ENCODE measurements at places on chromosomes 6 and 20.

DNA sequence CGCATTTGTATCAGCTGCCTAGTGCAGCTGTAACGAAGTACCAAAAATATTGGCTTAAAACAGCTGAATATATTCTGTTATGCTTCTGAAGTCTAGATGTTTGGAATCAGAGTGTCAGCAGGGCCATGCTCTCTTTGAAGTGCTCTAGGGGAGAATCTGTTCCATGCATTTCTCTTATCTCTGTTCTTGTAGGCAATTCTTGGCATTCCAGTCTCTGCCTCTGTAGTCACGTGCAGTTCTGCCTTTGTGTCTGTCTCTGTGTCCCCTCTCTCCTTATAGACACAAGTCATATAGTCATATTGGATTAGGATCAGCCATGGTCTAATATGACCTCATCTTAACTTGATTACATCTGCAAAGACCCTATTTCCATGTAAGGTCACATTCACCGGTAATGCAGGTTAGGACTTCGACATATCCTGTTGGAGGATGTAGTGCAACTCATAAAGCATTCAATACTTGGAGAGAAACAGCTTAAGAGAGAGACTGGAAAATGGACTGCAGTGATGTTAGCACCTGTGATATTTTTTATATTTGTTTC is 18.6 kb downstream of the FAM83B start:
- DNase-seq: no peak

GRCh38 chr6:28743271-28743789 is 180.5 kb downstream of the TRIM27 start:
- no peak for DNase-seq

DNA sequence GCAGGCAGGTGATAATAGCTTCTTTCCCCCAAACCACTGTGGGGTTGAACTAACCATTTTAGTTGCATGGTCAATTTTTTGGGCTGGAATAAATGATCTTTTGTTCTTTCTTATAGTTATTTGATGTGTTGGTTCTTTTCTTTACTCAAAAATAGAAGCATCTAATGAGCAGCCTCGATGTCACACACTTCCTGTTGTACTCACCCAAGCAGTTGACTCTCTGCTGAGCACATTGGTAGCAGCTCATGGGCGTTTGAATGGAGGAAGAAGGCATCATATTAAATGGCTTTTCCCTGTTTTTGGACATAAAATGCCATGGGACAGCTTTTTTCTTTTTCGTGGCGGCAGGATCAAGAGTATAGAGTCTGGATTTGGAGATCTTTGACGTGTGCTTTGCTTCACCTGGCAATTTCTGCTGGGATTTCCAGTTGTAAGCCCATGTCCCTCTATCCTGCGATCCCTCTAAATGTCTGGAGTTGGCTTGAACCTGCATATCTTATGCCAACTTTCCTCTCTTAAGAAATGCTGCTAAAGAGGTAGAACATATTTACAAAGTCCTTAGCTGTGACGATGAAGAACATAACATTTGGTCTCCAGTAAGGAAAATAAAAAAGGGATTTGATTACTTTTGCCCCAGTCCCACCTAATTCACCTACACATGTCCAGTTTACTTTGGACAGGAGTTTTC is 268.3 kb downstream of the PRL start:
- DNase-seq: no peak

- DNase-seq: no peak
These were observed 737 bp upstream of the PTPRT start for GRCh38 chr20:43190332-43190953.

DNA sequence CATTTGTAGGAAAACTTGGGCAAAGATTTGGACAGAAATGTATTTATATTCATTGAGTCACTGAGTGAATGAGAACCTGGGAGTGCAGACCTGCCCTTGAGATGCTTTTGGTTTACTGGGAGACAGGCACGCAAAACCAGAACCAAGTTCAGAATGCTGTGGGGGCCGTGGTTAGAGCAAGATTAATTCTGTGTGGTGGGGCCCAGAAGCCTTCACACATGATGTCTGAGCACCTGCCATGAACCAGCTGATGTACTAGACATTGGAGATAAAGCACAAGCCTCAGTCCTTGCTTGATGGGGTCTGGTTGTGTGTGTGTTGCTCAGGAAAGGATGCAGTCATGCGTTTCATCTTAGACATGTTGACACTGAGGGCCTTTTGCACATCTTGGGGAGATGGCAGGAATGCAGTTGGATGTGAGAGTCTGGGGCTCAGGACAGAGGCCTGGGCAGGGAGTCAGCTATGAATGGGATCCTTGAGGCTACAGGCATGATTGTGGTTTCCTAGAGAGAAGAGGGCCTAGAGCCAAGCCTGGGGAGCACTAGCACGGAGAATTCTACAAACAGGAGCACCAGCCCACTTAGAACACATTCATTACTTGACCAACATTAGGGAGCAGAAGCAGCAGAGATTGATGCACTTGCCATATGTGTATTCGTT is 114.3 kb upstream of the TMEM181 start:
- DNase-seq: no peak

DNA sequence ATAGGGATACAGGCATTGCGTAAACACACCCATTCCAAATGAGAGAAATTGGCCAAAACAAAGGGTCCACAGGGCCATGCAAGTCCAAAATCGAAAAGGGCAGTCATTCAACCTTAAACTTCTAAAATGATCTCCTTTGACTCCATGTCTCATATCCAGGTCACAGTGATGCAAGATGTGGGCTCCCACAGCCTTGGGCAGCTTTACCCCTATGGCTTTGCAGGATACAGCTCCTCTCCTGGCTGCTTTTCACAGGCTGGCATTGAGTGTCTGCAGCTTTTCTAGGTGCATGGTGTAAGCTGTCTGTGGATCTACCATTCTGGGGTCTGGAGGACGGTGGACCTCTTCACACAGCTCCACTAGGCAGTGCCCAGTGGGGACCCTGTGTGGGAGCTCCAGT is 744.5 kb downstream of the QKI start:
- DNase-seq: no peak

- no peak for DNase-seq
These were observed 10.6 kb downstream of the REM1 start for GRCh38 chr20:31485450-31486339.

DNA sequence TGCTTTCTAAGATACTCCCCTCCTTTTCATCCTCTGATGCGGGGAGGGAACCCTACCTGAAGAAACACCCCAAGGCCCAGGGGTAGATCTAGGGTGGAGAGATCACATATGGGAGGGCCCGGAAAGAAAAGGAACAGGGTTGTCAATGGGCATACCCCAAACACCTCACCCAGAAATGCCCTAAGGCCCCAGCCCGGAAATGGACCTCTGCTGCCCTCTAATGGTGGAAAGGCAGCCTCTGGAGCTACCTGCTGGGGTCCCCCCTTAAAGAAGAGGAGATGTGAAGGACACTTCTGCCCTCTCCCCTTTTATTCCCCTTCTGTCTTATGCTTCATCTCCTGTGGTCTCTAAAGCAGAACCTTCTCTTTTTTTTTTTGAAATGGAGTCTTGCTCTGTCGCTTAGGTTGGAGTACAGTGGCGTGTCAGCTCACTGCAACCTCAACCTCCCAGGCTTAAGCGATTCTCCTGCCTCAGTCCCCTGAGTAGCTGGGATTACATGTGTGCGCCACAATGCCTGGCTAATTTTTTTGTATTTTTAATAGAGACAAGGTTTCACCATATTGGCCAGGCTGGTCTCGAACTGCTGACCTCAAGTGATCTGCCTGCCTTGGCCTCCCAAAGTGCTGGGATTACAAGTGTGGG is 458 bp upstream of the ARMC12 start:
- peak; percentile 72 for DNase-seq

GRCh38 chr6:166691199-166691598 is 64.1 kb upstream of the RPS6KA2 start:
- no peak for DNase-seq

DNA sequence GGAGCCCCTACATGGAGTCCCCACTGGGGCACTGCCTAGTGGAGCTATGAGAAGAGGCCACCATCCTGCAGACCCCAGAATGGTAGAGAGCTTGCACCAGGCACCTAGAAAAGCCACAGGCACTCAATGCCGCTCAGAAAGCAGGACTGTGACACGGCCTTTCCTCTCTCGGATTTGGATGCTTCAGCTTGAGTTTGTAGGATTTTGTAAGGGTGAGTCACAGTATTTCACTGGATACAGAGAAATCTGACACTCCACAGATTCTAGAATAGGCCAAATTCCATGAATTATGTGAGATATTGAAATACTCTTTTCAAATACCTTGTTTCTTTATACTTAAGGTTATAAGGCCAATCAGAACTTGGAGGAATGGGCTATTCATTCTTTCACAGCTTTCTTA is 424.5 kb downstream of the HTR1B start:
- DNase-seq: no peak

DNA sequence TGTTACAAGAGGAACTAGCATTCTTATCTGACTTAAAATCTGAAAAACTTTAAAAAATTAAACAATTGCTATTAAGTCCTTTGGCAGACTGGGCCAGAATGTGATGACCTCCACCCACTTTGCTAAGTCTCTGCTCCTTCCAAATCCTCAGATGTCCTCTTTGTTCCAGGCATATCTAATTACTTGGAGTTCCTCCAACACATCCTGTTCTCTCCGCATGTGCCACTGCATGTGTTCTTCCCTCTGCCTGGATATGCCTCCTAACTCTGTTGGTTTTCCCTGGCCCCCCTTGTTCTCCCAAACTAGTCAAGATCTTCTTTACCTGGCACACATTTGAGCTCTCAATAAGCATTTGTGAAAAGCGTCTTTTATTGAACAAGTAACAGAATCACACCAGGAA is 23.1 kb downstream of the ELOVL2 start:
- no peak for DNase-seq

DNA sequence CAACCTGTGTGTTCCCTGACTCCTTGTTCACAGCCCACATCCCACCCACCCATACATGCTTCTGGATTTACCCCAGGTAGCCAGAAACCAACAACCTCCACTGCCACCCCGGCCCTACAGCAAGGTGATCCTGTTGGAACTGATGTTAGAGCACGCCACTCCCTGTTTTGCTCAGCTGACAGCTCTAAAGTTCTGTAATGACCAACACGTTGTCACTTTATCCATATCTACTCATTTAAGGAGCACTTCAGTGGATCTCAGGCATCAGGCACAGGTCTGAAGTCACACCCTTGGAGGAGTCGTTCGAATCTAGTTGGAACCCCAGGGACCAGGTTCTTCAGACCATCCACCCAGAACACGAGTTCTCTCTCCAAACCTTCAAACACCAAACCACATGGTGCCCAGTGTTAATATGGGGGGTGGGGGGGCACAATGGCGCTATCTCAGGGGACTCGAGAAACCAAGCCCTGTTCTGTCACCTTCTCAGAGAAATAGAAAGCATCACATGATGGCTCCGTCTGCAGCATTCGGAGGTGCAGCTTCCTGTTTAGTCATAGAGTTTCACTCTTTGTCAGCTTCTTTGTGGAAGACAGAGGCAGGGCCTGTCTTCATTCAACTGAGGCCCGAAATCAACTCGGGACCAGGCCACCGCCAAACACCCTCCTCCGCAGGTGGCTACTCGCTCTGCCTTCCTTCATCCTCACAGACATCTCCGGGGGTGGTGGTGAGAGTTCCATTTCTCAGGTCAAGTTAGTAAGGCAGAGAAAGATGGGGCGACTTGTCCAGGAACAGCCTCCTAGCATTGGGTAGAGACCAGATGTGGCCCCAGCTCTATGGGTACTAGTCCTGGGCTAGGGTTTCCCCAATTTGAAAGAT is 142.2 kb downstream of the NFATC2 start:
- DNase-seq: peak; percentile 46

DNA sequence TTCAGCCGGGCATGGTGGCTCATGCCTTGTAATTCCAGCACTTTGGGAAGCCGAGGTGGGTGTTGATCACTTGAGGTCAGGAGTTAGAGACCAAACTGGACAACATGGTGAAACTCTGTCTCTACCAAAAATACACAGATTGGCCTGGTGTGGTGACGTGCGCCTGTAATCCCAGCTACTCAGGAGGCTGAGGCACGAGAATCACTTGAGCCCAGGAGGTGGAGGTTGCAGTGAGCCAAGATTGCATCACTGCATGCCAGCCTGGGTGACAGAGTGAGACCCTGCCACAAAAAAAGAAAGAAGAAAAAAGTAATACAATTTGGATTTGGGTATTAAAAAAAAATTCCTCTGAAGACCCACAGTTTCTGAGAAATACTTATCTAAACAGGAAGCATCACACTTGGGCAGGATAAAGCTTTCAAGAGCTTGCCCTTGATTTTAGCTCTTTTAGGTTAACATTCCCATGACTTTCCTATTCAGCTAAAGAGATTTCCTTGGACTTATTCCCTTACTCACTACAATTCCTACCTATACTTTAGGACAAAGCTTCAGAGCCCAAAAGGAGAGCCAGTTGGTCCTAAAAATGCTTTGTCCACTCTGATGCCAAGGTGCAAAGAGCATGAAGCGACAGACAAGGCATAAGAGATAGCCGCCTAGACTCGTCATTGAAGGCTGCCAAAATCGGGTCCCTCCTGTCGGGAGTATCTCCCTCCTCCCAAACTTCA is 1.9 kb downstream of the ELOVL2 start:
- no peak for DNase-seq

DNA sequence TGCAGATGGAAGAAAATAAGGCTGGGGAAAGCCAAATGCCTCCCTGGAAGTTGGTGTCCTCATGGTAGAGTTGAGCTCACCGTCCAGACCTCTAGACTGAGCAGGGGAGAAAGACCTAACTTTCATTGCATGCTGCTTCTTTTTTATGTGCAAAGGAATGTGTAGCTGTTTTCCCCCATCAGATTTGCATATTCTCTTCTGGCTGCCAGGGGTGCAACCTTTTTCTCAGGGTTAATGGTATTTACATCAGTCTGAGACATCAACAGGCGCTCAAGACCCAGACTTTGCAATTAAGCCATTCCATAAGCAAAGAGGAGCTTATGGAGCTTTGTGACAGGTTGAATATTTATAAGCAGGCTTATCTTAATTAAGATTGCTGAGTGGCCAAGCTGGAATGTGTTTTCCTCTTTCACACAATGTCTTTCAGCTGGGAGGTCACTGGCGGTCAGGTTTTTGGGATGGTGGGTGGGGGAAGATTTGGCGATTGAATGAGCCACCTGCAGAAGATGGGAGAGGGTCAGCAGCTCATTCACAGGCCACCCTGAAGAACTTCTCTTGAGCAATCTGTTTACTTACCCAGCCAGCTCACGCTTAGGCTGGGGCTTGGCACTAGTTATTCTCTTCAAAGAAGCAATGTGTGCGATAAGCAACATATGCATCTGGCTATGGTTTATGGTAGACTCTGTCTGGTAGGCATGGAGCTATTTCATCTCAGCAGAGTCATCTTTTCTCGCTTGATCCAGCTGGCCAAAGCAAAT is 88.6 kb downstream of the SCP2D1 start:
- DNase-seq: no peak

GRCh38 chr6:62808565-62809293 is 402.5 kb upstream of the FKBP1C start:
- no peak for DNase-seq

GRCh38 chr6:17863901-17864754 is 123.3 kb downstream of the KIF13A start:
- no peak for DNase-seq

DNA sequence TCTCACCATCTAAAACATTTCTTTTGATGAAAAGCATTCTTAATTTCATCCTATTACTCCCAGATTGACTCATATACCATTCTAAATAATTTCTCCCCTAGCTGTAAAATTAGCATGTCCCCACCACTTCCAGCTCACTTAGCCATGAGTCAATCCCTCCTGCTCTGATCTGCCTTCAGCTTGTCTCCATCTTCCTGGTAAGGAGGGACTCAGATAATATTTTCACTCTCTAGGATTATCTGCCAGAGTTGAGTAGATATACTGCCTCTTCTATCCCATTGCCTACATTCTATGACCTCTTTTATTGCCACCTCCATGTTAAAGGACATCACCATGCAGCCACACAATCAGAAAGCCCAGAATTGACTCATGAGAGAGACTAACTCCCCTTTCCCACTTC is 348.8 kb upstream of the POU3F2 start:
- no peak for DNase-seq

GRCh38 chr6:102204351-102204750 is 810.8 kb downstream of the GRIK2 start:
- DNase-seq: no peak

All from stimulated activated CD8-positive, alpha-beta memory T cell treated with anti-CD3 and anti-CD28 coated beads, Interleukin-2, amount 100 ng/mL, for 48 hours (primary cell).